ENCODE measurements at places on chromosomes 7 and 10.

GRCh38 chr7:55594414-55594813 lies 22.1 kb upstream of the VOPP1 start:
- DNase-seq: no peak

GRCh38 chr10:31830887-31831286 lies 97.7 kb downstream of the ARHGAP12 start:
- peak; percentile 66 for DNase-seq

GRCh38 chr7:28988091-28988490 lies 30.0 kb upstream of the TRIL start:
- DNase-seq: no peak

- DNase-seq: peak; percentile 93
Measured at GRCh38 chr7:19558527-19558926, 150.3 kb downstream of the POLR1F start.

DNA sequence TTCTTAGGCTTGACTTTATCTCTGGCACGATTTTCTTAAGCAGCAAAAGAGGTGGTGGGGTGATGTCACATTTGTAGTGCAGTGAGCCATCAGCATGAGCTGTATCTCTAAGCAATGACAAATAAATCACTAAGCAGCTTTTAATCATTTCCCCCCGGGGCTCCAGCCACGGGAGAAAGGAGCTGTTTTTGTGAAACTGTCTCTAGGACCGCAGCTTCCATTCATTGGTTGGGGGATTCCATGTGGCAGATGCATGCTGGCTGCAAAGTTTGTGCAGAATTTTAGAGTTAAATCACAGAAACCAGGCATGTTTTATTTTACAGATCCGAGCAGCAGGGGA lies 464 bp downstream of the KIAA1217 start:
- DNase-seq: peak; percentile 47

- no peak for DNase-seq
Measured at GRCh38 chr7:50805447-50806125, 22.9 kb upstream of the GRB10 start.

DNA sequence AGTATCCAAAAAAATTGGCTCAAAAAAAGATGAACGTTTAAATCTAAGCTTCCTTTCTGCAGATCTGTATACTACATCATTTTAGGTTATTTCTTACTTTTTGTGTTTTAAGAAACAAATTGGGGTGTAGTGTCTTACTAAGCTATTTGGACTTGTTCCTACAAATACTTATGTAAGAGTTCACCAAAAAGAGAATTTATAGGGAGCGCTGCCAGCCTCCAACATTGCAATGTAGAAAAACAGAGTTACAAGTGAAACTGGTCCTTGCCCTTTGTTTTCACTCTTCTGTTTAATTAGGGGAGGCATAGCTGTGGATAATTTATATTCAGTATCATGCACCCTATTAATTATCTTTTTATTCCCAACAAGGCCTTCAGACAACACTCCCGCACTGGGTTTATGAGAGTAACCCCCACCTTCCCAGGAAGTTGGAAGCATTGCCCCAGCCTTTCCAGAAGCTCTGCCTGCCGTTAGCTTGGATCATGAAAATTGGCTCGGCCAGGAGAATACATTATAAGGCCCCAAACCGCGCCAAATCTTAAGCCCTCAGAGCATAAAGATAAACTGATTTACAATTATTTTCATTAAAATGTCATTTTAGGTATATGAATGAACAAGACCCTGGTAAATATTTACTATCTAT lies 261.8 kb upstream of the KLF6 start:
- DNase-seq: no peak

GRCh38 chr10:70992436-70992835 lies 104.1 kb upstream of the PCBD1 start:
- DNase-seq: no peak

DNA sequence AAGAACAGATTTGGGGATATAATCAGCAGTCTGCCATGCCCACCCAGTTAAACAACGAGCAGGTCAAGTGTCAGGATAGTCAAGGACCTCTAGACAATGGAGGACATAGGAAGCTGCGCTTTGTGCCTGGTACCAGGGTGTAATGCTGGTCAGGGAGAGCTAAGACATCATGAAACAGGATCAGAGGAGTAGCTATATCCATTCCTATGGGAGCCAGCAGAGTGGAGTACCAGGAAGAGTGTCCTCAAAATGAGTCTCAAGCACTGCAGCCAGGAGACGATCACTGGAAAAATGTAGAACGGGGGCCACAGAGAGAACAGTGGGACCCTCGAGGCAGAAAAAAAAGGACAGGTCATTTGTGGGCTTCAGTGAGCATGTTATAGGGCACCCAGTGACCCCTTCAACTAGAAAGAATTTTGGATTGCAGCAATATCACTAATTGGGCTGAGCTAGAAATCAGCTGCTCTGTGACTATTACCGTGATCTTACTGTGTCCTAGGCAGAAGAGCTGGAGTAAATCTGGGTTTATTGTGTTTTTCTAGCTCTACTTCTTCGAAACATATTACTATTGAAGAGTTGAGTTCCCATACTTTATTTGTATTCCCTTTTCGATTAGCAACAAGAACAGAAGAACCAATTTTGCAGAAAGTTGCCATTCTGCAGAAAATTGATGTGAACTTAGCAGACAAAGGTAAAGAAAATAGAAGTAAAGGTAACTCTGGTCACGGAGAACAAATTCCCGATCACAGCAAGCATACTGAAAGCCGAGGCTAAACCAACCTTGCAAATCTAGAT lies 319.6 kb downstream of the AHR start:
- DNase-seq: no peak

- no peak for DNase-seq
Measured at GRCh38 chr10:31210190-31210589, 108.8 kb upstream of the ZEB1 start.

DNA sequence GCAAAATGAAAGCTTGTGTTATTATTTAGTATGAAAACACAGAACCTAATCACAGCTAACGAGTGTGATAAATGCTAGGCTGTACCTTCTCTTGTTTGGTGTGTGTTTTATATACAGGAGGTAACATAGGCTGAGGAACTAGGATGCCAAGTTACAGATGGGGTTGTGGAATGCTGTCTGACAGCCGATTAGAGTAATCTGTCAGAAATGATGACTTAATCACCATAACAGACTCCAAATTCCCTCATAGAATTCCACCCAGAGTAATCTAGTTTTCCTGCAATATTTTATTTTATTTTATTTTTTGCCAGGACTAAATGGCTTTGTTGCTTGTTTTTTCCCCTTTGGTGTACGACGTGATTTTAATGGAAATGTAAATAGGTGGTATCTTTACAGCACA lies 221.2 kb downstream of the CELF2 start:
- DNase-seq: no peak

DNA sequence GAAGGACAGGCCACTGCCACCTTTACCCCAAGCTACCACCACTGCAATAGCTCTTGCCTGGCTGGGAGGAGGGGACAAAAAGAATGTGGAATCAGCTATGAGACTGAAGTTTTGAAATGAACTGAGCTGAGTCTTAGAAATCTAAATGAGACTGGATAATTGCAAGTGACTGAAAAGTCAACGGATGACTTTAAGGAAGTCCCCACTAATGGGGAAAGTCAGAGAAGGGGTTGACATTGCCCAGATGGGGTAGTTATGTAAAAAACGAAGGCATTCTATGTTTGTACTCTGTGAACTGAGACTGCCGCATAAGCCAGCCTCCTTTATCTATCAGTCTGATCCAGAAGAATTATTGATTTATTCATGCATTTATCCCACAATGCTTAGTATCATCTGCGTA lies 67.2 kb downstream of the RBM20 start:
- DNase-seq: no peak

GRCh38 chr10:11088709-11089108 lies 71.0 kb downstream of the CELF2 start:
- DNase-seq: no peak

DNA sequence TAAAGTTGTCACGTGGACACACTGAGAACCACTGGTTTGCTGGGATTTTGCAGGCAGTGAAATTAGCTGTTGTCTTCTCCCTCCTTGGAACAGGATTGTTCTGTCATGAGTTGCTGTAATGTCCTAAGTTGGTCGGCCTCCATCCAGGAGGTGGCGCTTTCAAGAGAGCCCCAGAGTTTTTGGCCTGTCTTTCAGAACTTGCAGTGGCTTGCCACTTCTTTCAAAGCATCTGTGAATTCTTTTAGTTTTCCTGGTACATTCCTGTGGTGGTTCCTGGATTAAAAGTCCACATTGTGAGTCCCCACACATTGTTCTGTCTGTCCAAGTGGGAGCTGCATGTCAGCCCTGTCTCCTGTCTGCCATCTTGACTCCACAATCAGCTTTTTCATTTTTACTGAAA lies 133.8 kb downstream of the PON1 start:
- DNase-seq: peak; percentile 19

GRCh38 chr7:87413029-87413428 lies 62.5 kb downstream of the ABCB4 start:
- DNase-seq: peak; percentile 71

DNA sequence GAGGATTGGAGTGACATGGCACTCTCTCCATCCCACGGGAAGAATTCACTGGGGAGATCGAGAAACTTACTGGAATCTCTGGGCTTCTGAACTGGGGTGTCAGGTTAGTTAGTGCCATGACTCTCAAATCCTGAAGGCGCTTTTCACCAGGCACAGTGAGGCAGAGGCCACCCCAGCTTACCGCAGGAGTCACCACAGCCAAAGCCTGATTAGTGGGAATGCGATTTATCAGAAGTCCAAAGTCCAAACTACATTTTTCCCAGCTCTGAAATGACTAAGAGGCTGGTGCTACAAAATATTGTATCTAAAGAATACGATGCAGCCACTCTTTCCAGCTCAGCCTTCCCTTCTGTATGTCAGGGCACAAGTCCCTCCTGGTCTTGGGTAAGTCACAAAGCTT lies 334.8 kb upstream of the SHH start:
- DNase-seq: no peak

DNA sequence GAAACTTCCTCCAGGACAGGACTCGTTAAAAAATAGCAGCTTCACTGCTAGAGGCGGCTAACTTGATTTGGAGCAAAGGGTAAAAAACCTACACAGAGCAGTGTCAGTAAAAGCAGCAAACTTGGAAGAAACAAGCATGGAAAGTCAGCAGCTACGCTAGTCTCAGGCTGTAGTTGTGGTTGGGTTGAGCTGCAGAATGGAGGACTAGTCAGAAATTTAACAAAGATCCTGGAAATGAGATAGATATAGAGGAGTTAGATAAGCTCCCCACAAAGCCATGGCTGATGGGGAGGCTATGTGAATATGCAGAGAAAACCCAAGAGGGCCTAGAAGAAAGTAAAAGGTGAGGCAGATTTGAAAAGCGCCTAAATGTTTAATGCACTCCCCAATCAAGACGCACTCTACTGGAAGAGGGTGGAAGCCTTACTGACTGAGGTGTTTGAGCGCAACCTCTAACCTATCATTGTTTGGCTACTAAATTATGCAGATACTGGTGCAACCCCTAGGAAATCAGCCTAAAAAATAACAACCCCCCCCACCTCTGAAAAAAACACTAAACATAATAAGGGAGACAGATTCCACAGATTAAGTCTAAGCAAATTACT lies 99.7 kb upstream of the TMEM168 start:
- DNase-seq: no peak
